ENCODE measurements at places on chromosomes 13 and 19. TPM values are rescaled to one million over a fixed set of nuclear protein-coding genes. Genes with fewer than 3 reads are reported as not detected.

- H3K27me3 ChIP-seq: peaks cover 11% of the 10 kb centered on the region
- no peak overlapping the region for H3K4me3 ChIP-seq
- H3K4me1 ChIP-seq: no peaks in the 10 kb centered on the region
- DNase-seq: no peak
Measured at GRCh38 chr13:31538067-31539042, 201.0 kb upstream of the RXFP2 start.

- no peaks in the 10 kb centered on the region for H3K36me3 ChIP-seq
- no peaks in the 10 kb centered on the region for H3K27me3 ChIP-seq
- H3K4me3 ChIP-seq: no peak overlapping the region
Measured at GRCh38 chr19:17240826-17241399, 4.8 kb downstream of the NR2F6 start.

GRCh38 chr13:43965459-43965845 lies 85.7 kb downstream of the LACC1 start:
- peaks cover 18% of the 10 kb centered on the region for H3K4me1 ChIP-seq
- H3K4me3 ChIP-seq: no peak overlapping the region
- H3K27me3 ChIP-seq: no peaks in the 10 kb centered on the region
- H3K36me3 ChIP-seq: no peaks in the 10 kb centered on the region

GRCh38 chr13:59874973-59875372 lies 288.8 kb downstream of the DIAPH3 start:
- no peaks in the 10 kb centered on the region for H3K36me3 ChIP-seq
- H3K27ac ChIP-seq: no peak overlapping the region
- no peak overlapping the region for H3K4me3 ChIP-seq
- H3K4me1 ChIP-seq: no peaks in the 10 kb centered on the region
- DNase-seq: no peak

DNA sequence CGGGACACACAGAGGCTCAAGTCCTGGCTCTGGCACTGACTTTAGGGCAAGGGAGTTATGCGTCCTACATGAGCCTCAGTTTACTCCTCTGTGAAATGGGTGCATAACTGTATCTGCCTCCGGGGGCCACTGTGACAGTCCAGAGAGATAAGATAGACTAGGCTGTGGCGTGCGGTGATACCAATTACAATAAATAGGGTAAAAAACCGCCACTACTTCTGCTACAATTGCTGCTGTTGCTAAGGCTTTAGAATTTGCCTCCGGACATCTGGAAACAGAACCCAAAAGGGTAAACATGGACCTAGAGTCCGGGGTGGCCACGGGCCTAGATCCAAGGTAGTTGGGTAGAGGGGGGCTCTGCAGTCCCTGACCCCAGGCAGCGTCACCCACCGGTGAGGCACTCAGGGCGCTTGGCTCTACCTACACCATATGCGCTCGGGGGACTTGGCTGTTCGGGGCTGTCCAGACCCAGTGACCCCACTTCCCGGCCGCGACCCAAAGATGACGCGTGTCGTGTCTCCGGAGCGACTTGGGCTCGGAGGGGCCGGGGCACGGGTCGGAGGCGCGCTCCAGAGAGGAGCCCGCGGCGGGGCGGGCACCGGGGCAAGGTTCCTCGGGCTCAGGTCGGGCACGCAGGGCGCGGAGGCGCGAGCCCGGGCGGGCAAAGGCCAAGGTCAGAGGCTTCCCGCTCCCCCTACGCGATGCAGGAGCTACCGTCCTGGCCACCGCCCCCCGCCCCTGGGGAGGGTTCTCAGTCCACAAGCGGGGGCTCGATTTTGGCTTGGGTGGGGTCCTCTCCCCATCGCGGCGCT lies 1.1 kb downstream of the INSR start:
- no peak overlapping the region for H3K27ac ChIP-seq
- H3K27me3 ChIP-seq: peaks cover 33% of the 10 kb centered on the region
- DNase-seq: no peak
- H3K4me3 ChIP-seq: peak overlapping the region; percentile 18

DNA sequence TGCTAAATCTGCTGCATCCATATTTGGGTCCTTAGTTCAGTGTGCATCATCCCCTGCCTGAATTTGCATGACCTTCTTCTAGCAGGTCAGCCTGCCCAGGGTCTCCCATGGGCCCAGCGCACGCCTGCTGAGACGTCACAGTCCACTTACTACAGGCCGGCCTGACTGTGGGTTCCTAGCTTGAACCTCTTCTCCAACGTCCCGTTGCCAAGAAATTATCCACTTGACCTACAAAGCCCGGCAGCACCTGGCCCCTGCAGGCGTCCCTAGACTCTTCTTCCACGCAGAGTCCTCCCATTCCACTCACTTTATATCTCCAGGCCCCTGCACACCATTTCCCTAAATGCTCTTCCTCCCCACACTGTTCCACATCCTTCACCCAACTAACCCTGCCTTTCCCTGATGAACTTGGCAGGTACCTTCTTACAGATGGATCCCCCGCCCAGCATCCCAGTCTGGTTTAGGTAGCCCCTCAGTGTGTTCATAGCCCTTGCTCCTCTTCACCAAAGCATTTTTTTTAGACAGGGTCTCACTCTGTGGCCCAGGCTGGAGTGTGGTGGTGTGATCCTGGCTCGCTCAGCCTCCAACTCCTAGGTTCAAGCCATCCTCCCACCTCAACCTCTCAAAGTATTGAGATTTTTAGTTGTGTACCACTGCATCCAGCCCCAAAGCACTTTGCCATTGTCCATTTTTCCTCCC lies 155.0 kb upstream of the SOX1 start:
- H3K27ac ChIP-seq: no peak overlapping the region
- H3K27me3 ChIP-seq: no peaks in the 10 kb centered on the region
- H3K36me3 ChIP-seq: no peaks in the 10 kb centered on the region

DNA sequence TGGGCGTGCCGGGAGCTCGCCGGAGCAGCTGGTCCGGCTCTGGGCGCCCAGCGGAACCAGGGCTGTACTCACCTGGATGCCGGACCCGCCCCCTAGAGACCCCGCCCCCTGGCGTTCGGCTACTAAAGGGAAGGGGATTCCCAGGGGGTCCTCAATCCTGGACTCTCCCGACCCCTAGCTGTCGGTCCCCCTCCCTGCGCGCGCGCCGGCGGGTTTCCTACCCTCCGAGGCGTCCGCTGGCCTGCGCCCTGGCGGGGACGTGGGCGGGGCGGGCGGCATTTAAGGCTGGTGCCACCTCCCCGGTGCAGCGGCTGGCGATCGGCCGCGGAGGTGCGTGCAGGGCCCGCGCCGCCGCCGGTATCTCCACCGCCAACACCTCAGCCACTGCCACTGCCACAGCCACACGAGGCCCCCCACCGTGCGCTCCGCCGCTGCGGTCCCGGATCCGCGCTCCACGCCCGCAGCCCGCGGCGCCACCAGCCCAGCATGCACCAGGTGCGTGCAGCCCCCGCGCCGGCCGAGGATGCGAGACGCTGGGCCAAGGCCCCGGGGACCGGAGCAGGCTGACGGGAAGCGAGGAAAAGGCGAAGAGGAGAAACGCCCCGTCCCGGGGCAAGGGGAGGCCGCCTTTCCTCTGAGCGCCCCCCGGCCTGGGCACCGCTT lies at the start of gene ATP12A:
Gene ATP12A, plus strand, starts transcription at position 151 of the 663 bp plus-strand sequence. Its CDS starts 336 bp downstream, at position 487.
- no peaks in the 10 kb centered on the region for H3K36me3 ChIP-seq
- H3K27me3 ChIP-seq: peaks cover 29% of the 10 kb centered on the region
- H3K4me3 ChIP-seq: peak within 1 kb of the TSS; percentile 23
- H3K4me1 ChIP-seq: peaks cover 31% of the 10 kb centered on the region
- peak; percentile 64 for DNase-seq

DNA sequence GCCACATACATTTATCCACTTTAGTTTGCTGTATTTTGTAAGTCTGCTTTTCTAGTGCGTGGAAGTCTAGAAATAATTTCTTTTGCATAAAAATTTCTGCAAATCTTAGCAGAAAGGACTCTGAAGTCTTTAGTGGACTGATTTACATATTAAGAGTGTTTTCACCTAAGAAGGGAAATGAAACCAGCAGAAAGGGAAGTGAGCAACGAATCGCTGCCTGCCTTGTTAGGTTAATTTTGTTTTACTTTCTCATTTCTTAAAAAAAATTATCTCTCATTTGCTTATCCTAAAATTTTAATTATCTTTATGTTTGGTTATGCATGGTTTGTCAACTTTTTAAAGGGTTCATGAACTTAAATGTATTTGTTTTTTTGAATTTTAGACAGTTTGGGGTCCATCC lies 767 bp upstream of the GPR18 start:
- DNase-seq: no peak
- H3K27ac ChIP-seq: peak overlapping the region; percentile 94
- peak overlapping the region; percentile 95 for H3K4me3 ChIP-seq

The EID2 gene
- total RNA-seq: 11.4 TPM

The NKPD1 gene
- total RNA-seq: 0.22 TPM
